ENCODE measurements at places on chromosomes 11 and 22. TPM values are rescaled to one million over a fixed set of nuclear protein-coding genes. Genes with fewer than 3 reads are reported as not detected.

Gene TPBGL
- total RNA-seq: not detected

Gene ZNF202
- 9.0 TPM for total RNA-seq

Gene PIWIL4
- total RNA-seq: 0.18 TPM

Gene OR52I1
- total RNA-seq: not detected

Gene RTN4R
- total RNA-seq: 0.54 TPM
